GM18507 (cell line): ENCODE measurements at places on chromosomes 2 and 18.

DNA sequence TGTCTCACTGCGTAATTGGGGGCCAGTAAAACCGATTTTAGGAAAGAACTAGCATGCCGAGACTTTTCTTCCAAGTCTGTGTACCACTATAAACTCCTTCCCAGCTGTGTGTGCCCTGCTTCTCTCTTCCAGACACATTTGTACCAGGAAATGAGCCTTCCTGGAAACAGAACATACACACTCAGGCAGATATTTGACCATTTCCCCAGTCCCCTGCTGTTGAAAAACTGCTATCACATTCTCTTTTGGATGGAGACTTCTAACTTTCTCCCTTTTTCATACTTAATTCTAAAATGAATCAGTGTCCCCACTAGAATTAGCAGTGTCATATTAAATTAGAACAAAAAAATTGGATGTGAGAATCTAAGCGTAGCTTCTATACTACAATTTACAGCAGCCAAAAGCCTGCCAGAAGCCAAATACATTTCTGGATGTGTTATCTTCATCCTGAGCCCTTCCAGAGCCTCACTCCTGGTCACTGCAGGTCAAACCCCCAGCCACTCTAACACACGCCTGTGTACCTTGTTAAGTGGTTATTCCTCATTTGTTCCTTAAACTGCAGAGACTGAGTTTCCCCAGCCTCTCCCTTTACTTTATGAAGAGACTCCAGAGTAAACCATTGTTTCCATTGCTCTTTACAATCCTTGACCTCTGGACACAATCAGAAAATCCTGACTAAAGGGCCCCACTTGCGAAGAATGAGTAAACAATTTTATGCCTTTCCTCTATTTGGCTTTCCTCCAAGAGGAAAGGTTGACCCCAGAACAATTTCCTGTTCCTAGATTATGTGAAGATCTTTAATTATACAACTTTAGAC lies 20.4 kb downstream of the DSG4 start:
- no peak for DNase-seq

DNA sequence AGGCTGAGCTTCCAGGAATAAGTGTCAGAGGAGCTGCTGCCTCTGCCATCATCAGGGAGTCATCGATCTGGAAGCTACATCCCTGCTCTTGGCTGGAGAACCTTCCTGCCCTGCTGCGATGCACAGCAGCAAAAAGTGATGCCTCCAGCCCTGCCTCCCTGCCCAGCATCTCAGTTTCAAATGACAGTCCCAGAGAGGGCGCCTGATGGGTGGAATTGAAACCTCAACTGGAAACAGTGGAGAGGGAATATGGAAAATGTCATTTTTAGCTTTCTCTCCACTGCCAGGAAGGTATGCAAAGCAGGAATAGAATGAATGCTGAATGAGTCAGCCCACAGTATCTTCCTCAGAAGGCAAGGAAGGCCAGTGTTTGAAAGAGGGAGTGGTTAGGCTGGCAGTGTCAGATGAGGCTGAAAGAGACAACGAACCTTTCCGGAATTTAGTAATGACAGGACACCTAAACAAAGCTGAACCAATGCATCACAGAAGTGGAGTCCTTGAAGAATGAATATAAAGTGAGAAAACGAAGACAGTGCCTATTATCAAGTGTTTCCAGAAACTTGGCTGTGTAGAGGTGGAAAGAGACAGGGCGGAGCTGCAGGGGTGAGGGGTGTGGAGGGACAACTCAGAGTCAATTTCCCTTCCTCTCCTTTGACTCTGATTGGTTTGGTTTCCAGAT lies 153.9 kb upstream of the NDUFV2 start:
- no peak for DNase-seq

DNA sequence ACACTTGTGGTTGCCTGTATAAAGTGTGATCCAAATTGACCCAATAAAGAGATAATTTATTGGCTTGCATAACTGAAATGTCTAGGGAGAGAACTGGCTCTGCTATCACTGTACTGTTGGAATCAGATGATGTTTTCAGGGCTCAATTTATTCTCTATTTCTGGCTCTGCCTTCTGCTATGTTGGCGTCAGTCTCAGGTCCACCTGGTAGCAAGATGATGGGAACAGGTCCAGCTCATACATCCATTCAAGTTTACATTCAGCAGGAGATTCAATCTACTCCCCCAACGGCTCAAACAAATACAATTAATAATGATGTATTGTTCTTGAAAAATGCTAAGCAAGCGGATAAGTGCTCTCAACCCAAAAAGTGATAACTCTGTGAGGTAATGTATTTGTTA lies 297.7 kb upstream of the SYT4 start:
- no peak for DNase-seq

- DNase-seq: no peak
Observed at GRCh38 chr2:77296791-77297190, 225.4 kb downstream of the LRRTM4 start.

- DNase-seq: no peak
Observed at GRCh38 chr2:134790487-134790886, 47.9 kb upstream of the ACMSD start.

DNA sequence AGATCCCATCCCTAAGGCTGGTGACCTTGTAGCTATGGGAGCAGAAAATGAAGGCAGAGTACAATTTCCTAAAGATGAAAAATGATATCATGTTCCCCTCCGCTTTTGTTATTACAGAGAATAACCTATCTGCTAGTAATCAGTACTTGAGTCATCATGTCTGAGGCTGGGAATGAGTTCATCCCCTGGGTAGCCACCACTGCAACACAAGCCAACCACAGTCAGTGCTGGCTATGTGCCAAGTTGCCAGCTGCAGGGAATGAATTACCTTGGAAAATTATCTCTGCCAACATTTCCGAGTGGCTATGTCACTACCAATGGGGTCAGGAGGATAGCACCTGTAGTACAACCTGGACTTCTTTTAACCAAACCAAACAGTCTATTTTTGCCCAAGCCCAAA lies 1094.7 kb upstream of the DDX18 start:
- DNase-seq: no peak

DNA sequence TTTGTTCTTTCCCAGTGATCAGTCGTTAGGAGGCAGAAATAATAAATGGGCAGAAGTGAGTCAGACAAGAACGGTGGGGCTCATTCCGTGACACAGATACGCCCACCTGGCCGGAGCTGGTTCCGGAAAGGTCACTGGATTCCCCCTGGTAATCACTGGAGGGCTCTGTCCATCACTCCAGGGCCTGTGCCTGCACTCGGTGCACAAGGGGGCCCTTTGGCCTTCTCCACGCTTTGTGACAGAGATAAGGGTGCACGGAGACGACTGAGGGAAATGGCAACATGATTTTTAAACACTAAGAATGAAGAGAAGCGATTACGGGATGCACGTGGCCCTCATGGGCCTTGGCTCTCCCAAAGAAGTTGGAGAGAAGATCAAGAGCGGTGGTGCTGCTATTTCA lies 84.4 kb downstream of the PTGR3 start:
- no peak for DNase-seq

DNA sequence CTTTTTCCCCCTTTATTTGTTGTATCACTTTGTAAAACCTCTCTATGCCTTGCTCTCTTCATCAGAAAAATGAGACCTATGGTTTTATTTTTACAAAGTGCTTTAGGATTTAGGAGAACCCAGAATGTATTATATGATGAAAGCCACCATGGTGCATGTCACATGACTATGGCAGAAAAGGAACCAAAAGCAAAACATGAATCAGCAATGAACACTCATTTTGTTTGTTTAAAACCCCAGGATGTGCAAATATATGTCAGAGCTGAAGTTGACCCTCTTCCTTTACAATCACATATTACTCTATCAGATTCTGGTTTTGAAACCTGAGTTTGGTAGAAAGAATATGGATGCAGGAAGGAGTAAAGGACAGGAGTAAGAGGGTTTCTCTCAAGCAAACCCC lies 70.0 kb downstream of the FIGN start:
- DNase-seq: no peak

DNA sequence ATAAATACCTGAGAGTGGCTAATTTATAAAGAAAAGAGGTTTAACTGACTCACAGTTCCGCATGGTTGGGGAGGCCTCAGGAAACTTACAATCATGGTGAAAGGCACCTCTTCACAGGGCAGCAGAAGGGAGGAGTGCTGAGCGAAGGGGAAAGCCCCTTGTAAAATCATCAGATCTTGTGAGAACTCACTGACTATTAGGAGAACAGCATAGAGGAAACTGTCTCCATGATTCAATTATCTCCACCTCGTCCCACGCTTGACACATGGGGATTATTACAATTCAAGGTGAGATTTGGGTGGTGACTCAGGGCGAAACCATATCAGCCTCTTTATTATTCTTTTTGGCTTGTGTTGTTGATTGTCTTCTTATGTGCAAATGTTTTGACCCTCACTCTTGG lies 76.2 kb downstream of the WDR7 start:
- no peak for DNase-seq

DNA sequence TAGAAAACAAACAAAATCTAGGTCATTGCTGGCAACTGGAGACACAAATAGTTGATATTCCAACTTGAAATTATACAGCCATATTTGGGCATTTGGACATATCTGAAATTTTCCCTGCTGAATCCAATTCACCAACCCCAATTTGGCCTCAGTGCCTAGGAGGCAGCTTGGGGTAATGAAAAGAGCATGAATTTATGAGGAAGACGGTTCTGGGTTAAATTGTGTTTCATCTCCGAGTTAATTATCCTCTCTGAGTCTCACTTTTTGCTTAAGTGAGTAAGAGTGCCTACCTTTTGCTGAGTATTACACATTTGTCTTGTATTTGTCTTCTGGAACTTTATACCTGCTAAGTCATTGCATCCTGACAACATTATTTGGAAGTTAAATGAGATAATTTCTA lies 1906.8 kb upstream of the PIK3C3 start:
- no peak for DNase-seq

- no peak for DNase-seq
Observed at GRCh38 chr2:10057231-10058107, 14.1 kb downstream of the KLF11 start.

DNA sequence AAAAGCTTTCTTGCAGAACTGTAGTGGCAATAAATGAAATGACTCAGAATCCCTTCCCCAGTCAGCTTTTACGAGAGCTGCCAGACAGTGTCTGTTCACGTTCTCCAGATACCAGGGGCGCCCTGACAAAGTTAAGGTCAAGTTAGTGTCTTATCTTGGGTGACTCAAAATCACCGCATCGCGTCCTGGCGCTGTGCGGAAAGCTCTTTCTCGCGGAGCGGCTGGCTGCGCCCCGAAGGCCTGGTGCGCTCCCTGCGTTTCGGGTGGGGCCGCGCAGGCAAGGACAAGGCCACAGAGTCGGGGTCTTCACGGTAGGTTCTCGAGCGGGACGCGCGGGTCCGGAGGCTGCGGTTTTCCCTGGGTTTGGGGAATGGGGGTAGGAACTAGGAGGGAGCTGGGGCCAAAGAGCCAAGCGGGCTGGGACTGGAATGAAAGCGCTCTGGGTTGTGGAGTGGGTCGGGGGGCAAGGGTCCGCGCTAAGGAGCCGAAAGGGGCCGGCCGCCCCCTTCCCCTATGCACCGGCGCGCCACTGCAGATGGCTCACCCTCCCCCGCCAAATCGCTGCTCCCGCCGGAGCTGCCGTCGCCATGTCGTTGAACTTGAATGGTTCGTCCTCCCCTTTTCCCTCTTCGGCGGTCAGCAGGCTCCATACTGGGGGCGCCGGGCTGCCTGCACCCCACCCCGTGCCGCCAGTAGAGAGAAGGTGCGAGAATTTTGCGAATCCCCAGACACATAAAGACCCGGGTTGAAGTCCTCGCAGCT lies 2.6 kb upstream of the HOXD11 start:
- no peak for DNase-seq

DNA sequence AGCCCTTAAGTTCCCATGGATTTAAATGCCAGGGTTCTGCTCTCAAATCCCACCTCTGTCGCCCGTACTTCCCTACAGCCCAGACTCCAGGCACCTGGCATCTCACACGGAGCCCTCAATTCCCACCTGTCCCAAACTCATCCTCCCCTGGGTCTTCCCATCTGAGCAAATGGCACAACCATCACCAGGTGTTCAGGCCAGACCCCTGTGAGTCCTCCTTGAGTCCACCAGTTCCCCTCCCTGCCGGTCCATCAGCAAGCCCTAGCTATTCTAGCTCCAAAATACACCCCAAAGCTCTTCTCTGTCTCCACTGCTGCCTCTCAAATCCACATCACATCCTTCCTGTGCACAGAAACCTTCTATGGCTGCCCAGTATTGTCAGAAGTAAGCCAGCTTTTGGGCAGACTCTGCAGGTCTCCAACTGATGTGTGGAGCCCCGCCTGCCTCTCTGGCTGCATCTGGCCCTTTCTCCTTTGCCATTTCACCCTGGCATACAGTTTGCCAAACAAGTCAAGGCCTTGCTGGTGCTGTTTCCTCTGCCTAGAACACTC lies 67.7 kb downstream of the DNMT3A start:
- DNase-seq: no peak

- DNase-seq: no peak
Observed at GRCh38 chr2:163748420-163748819, 12.6 kb upstream of the FIGN start.

DNA sequence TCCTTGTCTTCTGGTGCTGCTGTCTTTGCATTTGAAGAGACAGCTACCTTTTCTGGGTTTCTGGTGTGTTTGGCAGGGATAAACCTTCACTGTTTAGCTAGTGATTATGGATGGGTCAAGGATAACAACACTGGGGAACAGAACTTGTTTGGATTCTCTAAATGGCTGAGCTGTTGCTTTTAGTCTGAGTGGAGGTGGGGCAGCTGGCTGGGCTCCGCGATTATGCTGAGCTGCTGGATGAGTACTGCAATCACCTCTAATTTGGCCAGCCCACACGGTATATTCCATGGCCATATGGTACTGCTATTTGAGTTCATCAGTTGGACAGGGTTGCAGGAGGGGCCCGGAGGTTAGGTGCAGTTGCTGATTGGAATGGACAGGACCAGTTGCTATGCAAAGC lies 361.6 kb upstream of the TFPI start:
- no peak for DNase-seq

GRCh38 chr2:195442458-195443175 lies 214.4 kb upstream of the SLC39A10 start:
- no peak for DNase-seq

- DNase-seq: no peak
Observed at GRCh38 chr2:138649571-138649970, 130.6 kb downstream of the NXPH2 start.

DNA sequence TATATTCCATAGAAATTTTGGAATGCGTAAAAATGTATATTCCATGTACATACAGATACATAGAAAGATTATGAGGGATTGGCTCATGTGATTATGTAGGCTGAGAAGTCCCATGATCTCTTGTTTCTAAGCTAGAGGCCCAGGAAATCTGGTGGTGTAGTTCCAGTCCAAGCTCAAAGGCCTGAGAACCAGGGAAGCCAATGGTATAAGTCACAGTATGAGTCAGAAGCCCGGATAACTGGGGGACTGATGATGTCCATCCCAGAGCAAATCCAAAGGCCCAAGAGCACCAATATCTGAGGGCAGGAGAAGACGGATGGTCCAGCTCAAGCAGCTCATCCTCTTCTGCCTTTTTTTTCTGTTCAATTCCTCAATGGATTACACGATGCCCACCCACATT lies 385.0 kb upstream of the KLHL29 start:
- no peak for DNase-seq

- DNase-seq: no peak
Observed at GRCh38 chr2:26645762-26646161, 4.6 kb upstream of the CIB4 start.

DNA sequence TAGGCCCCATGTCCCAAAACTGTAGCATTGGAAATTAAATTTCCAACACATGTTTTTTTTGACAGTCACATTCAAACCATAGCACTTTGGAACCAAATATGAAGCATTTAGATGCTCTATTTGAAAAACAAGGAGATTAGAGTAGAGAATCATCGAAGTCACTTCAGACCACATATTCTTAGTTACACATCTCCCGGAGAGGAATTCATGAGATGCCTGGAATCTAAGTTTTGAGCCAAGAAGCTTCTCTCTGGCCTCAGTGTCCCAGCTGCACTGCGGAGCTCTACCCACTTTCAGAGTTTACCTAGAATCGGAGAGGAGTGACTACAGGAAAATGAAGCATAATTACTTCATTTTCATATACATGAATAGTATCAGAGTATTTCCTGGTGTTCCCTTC lies 385.9 kb downstream of the TNS1 start:
- no peak for DNase-seq
